ENCODE measurements at places on chromosomes 5 and 9.

- no peak for DNase-seq
Observed at GRCh38 chr9:122217640-122218039, 11.1 kb downstream of the LHX6 start.

- DNase-seq: no peak
Observed at GRCh38 chr5:112779531-112779930, 41.8 kb downstream of the APC start.

- DNase-seq: no peak
Observed at GRCh38 chr9:6969805-6970204, 212.0 kb downstream of the KDM4C start.

GRCh38 chr9:93258818-93259489 is 75.0 kb downstream of the WNK2 start:
- no peak for DNase-seq

DNA sequence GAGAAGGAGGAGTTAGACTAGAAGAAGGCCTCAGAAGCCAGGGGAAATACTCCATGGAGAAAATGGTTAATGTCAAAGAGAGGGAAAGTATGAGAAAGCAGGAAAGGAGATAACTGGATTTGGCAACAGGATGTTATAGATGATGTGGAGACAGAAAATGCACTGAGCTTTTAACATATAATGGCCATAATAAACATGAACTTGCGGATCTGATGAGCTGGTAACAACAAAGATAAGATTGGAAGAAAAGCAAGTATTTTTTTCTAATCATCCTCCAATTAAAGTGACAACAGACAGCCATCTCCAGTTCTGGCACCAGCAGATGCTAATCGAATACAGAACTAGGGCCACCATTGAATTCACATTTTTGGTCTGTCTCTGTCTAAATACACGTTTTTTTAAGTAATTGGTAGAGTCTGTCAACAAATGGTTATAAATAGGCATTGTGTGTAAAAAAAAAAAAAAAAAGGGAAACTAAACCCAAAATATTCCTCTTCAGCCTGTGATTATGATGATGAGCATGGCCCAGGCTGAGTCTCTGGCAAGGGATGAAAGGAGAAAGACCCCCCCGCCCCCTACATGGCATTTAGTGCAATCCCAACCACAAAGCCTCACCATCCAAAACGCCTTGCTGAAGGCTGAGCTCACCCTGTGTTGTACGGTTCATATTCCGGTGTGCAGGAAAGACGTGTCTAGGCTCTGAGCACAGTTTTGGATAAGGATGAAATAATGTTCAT is 149.5 kb upstream of the LHFPL2 start:
- DNase-seq: no peak

- no peak for DNase-seq
Observed at GRCh38 chr9:89386797-89387196, 68.5 kb downstream of the SECISBP2 start.

- no peak for DNase-seq
Observed at GRCh38 chr5:17132444-17133083, 84.9 kb upstream of the BASP1 start.

DNA sequence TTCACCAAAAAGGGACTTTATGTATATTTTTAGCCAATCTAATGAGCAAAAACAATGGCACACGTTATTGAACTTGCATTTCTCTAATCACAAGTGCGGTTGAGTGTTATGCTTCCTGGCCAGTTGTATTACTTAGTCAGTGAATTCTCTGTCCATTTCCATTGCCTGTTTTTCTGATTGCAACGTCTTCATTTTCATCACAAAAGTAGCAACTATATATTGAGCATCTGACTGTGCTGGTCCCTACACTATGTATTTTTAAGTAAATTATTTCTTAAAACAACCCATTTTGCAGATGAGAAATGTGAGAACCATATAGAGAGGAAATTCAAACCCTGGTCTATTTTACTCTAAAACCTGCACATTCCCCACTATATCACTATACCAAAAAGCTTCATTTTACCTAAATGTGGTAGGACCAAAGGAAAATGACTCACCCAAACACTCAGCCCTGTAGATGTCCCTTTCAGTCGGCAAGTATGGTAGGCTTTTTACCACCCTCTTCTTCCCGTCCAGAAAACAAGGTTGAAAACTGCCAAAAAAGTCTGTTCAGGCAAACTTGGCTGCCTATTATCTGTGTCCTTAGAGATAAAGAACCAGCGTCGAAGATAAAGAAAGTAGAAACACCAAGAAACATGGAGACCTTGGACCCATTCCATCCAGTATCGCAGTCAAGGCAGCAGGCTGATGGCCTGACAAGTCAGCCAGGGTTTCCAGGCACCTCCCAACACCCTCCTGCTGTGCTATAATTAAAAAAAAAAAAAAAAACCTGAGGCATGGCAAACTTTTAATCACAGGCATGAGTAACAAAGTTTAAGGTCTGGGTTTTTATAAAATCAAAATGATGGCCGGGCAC is 18.8 kb upstream of the FAM13B start:
- DNase-seq: no peak
